Activated T-cell treated with anti-CD3 and anti-CD28 coated beads for 24 hours (primary cell): ENCODE measurements at places on chromosomes 2 and 18.
A peak's percentile ranks its signal among the peaks of the same experiment; 100 is the strongest.

GRCh38 chr18:36153203-36153602 is 23.5 kb downstream of the ELP2 start:
- no peak for DNase-seq

DNA sequence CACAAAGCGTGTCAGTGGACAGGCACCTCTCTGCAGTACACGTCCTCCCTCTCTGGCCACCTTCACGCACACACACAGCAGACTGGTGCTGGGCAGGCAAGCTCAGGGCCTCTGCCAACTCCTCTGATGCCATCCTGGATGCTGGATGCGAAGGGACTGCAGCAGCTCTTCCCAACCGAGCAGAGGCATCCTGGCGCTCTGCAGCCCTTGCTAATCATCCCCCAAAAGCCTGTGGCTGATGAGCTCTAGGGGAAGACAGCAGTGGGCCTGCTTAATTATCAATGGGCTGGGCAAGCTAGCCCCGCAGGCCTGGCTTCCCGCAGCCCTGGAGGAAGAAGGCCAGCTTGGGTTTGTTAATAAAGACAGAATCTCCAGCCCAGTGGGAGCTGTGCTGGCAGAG is 71.3 kb upstream of the TEX51 start:
- DNase-seq, result no peak

GRCh38 chr2:106115250-106115649 is 78.9 kb downstream of the UXS1 start:
- no peak for DNase-seq

DNA sequence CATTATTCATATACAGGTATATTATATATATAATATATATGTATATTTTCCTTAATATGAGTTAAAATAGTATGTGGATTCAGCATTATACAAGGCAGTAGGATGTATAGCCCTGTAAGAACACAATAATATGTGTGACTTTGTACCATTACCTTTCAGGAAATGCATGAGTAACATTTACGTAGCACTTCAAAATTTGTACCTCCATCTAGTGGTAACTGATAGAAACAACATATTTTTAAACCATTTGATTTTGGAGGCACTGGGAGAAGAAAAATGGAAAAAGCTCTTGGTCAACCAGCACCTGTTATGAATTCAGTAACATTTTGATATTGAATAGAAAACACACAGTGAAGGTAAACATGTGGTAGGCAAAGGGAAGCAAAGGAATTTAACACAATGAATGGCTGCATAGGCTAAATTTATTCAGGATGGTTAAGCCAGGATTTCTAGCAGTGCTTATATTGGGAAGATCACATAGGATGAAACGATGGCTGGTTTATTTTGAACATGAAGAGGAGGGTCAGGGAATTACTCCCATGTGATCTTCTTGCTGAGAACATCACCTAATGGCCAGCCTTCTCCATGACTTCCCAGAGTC is 565.5 kb downstream of the CCDC85A start:
- DNase-seq, result no peak

- DNase-seq, result no peak
These were observed 327.6 kb downstream of the NCKAP5 start for GRCh38 chr2:133240491-133241223.

DNA sequence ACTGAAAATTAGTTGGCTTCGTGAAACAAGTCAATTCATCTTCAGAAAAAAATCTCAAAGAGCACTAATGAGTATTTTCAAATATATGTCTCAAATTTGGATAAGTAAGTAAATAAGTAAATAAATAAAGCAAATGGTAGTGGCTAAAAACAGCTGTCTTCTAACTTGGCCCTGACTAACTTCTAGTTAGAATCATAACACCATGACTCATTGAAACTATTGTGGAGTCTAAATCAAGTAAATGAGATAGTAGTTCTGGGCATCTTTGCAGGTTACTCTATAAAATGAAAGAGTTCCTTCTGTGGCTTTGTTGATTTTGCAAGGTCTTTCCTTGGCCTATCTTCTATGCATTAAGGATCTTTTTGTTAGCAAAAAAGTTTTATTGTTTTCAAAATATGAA is 110.7 kb downstream of the SLC8A1 start:
- DNase-seq, result no peak

- no peak for DNase-seq
These were observed 23.2 kb downstream of the DOCK10 start for GRCh38 chr2:225019105-225019504.

DNA sequence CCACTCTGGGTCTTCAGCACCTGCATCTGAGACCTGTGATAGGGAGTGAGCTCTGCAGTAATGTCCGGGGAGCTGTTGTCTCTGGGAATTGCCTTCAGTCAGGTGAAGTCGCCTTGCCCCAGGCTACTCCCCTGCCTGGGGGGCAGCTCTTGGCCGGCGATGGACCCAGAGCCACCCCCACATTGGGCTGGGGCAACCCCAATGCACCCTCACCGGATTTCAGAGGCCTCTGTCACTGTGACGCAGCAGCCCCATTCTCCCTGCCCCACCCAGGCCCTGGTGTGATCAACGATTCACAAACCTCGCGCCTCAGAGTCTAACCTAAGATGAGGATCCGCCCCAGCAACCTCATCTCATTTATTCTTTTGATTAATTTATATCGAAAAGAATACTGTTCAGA is 303.6 kb downstream of the NDUFA10 start:
- DNase-seq, result no peak

- DNase-seq, result no peak
These were observed 95.9 kb upstream of the MSH2 start for GRCh38 chr2:47307066-47307465.

DNA sequence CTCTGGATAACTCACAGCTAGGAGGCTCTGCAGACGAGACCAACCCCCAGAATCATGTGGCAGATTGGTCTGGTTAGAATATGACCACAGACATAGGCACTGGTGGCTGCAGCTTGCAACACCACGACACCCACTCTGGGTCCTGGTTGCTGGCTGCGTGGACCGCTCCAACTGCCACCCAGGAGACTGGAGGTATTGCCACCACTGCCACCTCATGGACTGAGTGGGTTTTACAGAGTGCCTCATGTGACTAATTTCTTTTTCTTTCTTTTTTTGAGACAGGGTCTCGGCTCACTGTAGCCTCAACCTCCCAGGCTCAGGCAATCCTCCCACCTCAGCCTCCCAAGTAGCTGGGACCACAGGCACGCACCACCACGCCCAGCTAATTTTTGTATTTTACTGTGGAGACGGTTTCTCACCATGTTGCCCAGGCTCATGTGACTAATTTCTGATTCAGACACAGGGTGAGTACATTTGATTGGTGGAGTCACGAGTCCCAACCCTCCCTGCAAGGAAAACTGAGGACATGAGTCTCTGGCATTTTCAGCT is 29.9 kb upstream of the NT5DC4 start:
- peak; percentile 32 for DNase-seq

GRCh38 chr2:227627769-227628168 is 10.5 kb downstream of the SCYGR4 start:
- DNase-seq, result no peak

GRCh38 chr2:160432633-160433032 is 61.0 kb downstream of the RBMS1 start:
- DNase-seq, result no peak

DNA sequence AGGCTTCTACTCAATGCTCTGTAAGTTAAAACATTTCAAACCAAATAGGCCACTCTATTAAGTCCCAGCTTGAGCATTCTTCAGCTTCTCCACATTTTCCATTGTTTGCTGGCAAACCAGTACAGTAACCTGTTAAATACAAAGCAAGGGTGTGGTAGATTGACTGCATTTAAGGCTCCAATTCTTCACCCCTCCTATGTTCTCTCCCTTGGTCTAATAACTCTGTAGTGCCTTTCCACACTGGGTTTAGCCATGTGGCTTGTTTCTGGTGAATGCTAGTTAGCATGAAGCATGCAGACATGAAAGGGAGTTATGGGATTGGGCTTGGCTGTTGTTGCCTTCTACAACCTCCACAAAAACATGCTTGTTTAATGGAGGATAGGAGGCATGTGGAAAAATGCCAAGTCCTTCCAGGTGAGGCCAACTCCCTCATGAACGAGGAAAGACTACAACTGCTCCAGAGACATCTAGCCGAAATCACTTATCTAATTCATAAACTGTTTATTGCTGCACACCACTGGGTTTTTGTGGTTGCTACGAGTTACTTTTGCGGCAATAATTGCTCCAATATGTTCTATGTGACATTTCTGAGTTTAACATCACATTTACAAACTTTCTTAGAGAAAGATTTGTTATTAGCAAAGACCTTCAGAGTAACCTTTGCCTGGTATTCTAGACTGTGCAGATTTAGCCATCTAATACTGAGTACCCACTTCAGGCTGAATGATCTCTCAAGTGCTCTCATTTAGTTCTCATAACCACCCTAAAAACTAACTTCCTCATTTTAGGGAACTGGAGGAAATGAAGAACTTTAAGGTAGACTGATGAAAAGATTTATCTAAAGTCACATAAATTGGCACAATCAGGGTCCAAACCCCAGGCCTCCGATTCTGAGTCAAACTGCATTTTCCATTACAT is 104.0 kb downstream of the SMAD2 start:
- DNase-seq, result no peak

DNA sequence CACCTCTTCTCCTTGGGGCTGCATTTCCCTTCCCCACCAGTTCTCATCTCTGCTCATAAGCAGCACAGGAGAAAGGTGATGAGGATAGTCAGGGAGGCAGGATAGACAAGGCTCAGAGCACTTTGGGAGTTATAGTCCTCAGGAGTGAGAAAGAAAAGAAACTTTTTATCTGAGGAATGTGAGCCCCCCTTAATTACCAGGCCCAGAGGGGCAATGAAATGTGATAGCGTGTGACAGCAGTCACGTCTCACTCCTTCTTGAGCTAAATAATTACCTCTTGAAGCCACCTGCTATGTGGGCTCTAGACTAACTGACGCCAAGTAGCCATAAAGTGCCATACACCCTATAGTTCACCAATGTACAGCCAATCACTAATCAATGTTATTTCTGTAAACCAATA is 105.8 kb downstream of the SPP2 start:
- no peak for DNase-seq

GRCh38 chr2:205175831-205176230 is 506.5 kb upstream of the NRP2 start:
- DNase-seq, result no peak

DNA sequence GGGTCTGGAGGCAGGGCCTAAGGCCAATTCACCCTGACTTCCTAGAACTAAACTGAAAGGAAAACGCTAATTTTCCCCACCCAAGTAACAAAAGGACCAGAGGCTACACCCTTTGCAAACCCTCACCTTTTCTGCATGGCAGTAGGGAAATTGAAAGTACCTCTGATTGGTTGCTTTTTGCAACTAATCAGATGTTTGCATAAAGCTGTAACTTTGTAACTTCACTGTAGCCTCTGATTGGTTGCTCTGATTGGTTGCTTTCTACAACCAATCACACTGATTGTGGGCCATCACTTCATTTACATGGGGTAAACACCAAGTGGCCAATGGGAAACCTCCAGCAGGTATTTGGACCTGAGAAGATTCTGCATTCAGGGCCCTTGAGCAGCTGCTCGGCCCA is 20.8 kb downstream of the EIPR1 start:
- no peak for DNase-seq

DNA sequence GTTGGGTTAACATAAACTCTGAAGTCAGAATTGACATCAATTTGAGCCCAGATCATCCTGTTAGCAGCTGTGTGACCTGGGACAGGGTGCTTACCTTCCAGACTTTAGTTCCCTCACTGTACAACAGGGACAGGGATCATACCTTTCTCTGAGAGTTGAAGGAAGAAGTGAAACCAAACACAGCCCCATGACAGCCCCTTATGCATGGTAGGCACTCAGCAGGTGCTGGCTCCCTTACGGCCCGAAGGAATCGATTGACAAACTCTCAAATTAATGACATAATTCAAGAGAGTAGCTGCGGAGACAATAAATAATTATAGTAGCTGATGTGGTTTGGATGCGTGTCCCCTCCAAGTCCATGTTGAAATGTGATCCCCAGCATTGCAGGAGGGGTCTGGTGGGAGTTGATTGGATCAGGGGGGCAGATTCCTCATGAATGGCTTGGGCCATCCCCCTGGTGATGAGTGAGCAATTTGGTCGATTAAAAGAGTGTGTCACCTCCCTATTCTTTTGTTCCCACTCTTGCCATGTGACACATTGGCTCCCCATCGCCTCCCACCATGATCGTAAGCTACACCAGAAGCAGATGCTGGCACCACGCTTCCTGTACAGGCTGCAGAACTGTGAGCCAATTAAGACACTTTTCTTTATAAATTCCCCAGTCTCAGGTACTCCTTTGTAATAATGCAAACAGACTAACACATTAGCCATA is 72.4 kb downstream of the ODC1 start:
- DNase-seq, result peak; percentile 12

DNA sequence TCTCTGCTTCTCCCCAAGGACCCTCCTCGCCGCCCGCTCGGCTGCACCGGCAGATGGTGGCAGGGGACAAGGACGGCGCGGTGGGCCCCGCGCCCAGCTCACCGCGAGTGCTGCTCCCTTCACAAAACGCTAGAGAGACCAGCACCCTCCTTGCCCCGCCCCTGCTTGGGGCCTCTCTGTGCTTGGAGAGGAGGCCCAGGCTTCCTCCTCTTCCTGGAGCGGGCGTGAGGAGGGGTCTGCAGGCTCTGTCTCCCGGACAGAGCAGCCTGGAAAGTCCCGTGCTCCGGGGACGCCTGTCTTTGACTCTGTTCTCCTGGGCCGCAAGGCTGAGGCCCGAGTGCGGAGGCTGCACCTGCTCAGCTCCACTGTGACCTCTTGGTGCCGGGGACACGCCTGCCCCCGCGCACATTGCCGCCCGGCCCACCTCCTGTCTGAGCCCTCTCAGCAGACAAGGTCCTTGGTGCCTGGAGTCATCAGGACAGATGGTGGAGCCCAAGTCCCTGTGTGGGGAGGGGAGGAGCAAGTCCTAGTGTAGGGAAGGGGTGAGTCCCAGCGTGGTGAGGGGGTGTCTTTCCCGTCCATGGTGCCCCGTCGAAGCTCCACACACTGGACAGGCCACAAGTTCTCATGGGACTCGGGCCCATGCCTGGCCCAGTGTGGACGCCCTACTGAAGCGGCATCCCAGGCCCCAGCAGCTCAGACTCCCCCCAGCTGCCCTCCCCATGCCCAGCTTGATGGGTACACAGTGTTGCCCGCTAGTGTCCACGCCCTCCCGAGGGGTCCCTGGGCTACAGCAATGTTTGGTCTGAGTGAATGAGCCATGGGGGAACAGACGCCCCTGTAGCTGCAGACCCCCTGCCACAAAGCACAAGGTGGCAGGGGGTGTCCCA is 33.8 kb downstream of the RTP5 start:
- no peak for DNase-seq

DNA sequence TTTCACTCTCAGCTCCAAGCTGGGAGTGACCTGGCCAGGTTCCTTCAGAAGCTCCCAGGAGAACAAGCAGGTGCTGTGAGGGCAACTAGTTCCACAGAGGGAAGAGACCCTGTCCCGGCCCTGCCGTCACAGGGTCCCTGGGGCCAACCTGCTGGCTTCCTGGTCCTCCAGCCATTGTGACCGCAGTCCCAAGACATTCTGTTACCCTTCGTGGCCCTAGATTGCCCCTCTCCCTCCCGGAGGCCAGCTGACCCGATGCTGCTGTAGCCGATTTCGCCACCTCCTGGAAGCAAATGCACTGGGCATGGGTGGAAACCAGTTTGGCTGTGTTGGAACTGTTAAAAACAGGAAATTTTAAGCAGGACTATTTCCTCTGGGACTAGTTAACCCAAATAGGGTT is 55.4 kb downstream of the EPAS1 start:
- no peak for DNase-seq

GRCh38 chr2:239648607-239649006 is 247.8 kb upstream of the HDAC4 start:
- no peak for DNase-seq

GRCh38 chr18:21439431-21439846 is 161.1 kb downstream of the ESCO1 start:
- no peak for DNase-seq
